Esophagus squamous epithelium (tissue), 5 donors: ENCODE measurements at places on chromosomes 7 and 10.

- DNase-seq: no peak
These were observed 39.9 kb downstream of the APBB1IP start for GRCh38 chr10:26478061-26478460.

- DNase-seq: no peak
These were observed 106.6 kb downstream of the GRB10 start for GRCh38 chr7:50676079-50676478.

- no peak for DNase-seq
These were observed 199.7 kb downstream of the MLLT10 start for GRCh38 chr10:21733710-21734109.

GRCh38 chr7:117188376-117188775 lies 134.5 kb downstream of the WNT2 start:
- DNase-seq: no peak

DNA sequence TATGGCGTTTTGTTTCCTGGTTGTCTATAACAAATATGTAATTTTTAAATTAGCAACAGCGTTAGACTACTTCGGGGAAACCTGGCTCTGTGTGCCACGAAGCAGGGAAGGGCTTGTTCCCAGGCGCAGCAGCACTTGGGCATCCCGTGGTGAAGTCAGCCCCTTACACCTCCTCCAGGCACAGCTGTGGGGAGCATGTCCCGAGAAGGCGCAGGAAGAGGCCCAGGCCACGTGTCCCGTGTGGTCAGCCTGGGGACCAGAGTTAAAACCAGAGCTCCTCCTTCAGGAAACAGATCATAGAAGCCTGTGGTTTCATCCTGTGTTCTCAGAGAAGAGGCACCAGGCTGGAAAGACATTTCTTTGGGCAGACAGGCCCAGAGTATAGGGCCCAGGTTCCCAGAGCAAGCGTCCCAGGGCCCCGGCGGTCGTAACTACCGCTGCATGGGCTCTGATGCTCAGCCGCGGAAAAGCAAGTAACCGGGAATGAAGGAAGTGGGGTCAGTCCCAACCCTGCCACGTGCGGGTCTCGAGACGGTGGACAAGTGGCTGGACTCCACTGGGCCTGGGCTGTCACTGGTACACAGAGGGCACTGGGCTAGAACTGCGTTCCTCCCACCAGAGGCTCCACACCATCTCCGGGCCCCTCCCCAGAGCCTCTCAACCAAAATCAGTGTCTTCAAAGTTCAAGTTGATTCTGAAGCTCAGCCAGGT lies 7.1 kb downstream of the NUDT1 start:
- DNase-seq: no peak

- DNase-seq: no peak
These were observed 56.3 kb downstream of the PLXNA4 start for GRCh38 chr7:132519936-132520335.

DNA sequence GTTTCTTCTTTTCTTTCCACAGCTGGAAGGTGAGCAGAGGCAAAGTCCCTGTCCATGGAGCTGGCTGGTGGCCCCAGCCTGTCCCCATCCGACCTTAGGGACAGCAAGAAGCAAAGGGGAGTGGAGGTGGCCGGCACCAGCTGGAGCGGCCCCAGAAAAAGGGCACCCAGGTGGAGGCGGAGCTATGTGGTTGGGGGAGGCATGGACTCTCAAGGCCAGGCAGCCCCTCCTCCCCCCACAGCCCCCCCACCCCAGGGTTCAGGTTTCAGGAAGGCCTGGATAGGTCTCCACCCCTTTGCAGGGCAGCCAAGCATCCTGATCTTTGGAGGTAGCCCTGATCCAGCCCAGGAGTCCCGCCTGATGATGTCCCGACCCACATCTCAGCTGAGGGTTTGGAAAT lies at the start of gene SSC4D:
Gene SSC4D (minus strand): TSS at position 161 of the 400 bp plus-strand sequence. CDS start 5,258 bp downstream, outside the sequence.
- no peak for DNase-seq

DNA sequence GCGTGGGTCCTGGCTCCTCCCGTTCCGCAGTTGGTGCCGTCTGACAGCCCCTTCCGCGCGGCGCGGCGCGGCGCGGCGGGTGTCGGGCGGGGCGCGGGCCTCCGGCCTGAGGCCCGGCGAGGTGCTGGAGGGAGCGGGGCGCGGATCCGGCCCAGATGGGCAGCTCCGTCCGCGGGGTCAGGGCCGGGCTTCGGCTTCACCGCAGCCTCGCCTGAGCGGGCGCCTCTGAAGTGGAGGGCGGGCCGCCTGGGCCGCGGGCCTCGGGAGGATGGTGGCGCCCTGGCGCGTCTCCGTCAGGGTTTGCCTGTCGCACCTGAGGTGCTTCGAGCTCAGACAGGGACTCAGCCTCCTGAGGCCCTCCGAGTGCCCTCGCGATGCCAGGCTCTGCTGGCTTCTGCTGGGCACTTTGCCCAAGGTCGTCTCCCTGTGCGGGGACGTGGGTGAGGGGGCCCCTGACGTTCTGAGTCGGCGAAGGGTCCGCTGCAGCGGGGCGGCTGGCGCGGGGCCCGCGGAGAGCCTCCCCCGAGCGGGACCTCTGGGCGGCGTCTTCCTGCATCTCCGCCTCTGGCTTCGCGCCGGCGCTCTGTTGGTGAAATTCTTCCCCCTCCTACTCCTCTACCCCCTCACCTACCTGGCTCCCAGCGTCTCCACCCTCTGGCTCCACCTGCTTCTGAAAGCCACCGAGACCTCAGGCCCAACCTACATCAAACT lies 473 bp downstream of the ADCK2 start:
- DNase-seq: no peak

GRCh38 chr7:108402865-108403264 lies 53.4 kb downstream of the NRCAM start:
- DNase-seq: no peak

DNA sequence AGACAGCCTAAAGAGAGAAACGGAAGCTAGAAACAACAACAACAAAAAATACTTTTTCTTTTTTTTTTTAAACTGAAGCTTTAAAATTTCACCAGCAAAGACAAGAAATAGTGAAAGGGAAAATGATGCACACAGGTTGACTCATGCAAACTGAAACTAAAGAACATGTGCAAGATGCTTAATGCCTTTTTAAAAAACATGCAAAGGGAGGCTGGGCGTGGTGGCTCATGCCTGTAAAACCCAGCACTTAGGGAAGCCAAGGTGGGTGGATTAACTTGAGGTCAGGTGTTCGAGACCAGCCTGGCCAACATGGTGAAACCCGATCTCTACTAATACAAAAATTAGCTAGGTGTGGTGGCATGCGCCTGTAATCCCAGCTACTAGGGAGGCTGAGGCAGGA lies 15.1 kb upstream of the CUBN start:
- DNase-seq: no peak

GRCh38 chr10:89482256-89482655 lies 53.1 kb downstream of the SLC16A12 start:
- DNase-seq: no peak

- DNase-seq: no peak
These were observed 44.5 kb downstream of the CSTF2T start for GRCh38 chr10:51654918-51655317.

- no peak for DNase-seq
These were observed 183.2 kb downstream of the PRPF18 start for GRCh38 chr10:13769946-13770345.
